ENCODE measurements at places on chromosomes 4 and X. TPM values are rescaled to one million over a fixed set of nuclear protein-coding genes. Genes with fewer than 3 reads are reported as not detected.
A peak's percentile ranks its signal among the peaks of the same experiment; 100 is the strongest.

Gene ZCCHC18
- total RNA-seq = 1.1 TPM

Gene SMAD1
- 30.4 TPM for total RNA-seq

Gene LEF1
- 7.7 TPM for total RNA-seq

Gene XAGE2
- not detected for total RNA-seq

Gene DKK2
- total RNA-seq = not detected

Gene GAGE1
- total RNA-seq = not detected

Gene TMSB15A
- total RNA-seq = 0.29 TPM

GRCh38 chr4:141636082-141636770 lies at the start of gene IL15:
Gene IL15 (plus strand): TSS chr4:141636583. CDS start chr4:141719465, 82,882 bp downstream.
- DNase-seq = peak; percentile 39

- DNase-seq = no peak
Measured at GRCh38 chrX:68985135-68985755, 156.4 kb downstream of the EFNB1 start.

DNA sequence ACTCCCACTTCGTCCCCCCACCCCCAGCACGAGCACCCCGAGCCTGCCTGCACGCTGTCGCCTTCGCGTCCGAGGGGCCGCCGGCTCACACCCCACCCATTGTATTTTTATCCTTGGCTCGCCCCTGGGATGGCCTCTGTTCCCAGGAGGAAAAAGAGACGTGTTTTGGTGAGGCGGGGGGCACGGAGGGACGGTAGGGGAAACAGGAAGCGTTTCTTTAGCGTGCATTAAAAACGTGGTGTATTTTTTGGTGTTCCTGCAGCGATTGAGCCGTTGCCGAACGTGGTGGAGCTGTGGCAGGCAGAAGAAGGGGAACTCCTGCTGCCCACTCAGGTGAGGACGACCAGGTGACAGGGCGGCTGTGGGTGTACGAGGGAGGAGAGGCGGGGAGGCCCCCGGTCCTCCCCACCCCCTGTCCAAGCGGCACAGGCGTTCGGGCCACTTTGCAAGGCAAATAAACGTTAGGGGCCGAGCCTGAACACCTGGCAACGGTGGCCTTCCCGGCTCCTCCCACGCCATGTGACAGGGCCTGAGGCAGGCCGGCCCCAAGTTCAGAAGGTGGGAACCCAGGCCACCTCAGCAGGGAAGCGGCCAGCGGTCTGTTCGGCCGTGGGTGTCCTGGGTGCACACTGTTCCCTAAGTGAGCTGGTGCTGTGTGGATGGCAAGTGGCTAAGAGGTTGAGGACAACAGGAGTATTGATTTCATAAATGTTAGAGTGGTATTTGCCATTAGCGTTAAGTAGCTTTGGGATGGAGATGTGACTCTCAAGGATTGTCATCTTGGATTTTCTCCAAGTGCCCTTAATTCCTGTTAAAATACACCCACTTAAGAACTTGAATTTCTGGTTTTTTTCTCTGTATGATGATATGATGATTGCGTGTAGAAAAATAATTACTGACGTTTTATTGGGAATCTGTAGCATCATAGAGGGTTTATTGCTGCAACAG lies 1.1 kb downstream of the TMEM131L start:
- DNase-seq = peak; percentile 83

DNA sequence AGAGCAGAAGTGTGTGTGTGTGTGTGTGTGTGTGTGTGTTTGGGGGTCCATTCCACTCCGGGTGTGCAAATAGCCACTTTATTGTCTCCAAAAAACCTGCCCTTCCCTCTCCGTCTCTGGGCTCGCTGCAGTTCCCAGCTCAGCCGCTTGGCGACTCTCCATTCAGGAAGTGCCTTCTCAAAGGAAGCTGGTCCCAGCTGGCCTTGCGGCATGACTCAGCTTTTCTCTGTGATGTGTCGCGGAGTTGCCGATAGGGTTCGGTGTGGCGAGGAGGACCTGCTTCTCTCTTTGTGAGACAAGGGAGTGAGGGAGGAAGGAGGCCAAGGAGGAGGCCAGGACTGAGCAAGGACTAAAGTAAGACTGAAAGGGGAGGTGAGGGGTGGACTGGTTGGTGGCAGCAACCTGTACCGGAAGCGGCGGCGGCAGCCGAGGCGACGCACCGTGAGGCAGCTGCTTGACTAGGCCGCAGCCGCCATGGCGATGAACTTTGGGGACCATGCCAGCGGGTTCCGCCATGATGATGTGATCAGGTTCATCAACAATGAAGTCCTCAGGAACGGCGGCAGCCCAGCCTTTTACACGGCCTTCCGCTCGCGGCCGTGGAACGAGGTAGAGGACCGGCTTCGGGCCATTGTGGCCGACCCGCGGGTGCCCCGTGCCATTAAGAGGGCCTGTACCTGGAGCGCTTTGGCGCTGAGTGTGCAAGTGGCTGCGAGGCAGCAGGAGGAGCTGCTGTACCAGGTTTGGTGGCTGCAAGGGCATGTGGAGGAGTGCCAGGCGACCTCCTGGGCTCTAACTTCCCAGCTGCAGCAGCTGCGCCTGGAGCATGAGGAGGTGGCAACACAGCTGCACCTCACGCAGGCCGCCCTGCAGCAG lies at the start of gene TEX13C:
TEX13C (plus strand) TSS at position 226 of the 876 bp plus-strand sequence; CDS start at position 475, 249 bp downstream.
- DNase-seq = no peak

- DNase-seq = no peak
Measured at GRCh38 chr4:68951806-68952585, 392 bp upstream of the UGT2A3 start.

- no peak for DNase-seq
Measured at GRCh38 chr4:20084488-20084887, 167.2 kb upstream of the SLIT2 start.

DNA sequence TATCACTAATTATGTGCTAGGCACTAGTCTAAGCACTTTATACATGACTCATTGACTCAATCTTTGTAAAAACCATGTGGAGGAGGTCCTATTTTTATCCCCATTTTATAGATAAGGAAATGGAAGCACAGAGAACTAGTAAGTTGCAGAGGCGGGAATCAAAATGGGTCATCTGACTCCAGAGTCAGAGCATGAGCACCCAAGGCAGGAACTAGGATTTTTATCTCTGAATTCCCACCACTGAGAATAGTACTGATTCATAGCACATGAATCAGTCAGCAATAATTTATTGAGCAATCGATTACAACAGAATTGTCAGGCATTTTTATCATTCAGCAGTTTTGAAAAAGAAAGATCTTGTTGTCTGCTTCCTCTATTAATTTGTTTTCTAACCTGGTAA lies 19.3 kb downstream of the SCARB2 start:
- peak; percentile 92 for DNase-seq

- no peak for DNase-seq
Measured at GRCh38 chr4:138223231-138223910, 18.8 kb downstream of the SLC7A11 start.

- DNase-seq = peak; percentile 35
Measured at GRCh38 chr4:75142382-75142781, 209.5 kb downstream of the PARM1 start.

DNA sequence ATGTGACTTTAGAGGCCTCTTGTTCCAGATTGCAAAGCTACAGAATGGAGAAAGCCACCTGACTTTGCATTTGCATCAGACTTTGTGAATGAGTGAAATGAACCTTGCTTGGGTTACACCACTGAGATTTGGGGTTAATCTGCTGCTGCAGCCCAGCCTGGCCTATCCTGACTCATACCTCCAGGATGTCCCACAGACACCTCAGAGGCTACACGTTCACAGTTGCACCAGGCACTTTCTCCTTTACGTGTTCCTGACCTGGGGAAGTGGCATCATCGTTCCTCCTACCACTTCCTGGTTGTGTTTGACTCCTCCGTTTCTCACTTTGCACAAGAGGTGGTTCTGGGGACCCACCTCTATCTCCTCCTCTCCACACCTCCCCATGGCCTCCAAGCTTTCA lies 9.2 kb upstream of the SORCS2 start:
- peak; percentile 85 for DNase-seq

DNA sequence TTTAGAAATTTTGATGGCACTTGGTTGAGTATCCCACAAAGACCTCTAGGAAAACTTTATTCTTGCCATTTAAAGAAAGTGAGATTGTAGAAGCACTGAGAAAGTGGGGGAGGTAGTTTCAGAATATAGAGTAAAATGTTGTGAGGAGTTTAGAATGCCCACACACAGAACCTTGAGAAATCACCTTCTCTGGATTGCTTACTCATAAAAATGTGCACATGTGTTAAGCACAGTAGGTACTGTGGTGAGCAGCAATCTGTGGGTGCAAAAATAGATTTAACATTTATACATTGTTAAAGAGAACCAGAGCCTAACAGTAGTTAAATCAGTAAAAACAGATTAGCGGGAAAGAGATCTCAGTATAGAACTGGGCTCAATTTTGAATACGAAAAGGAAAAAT lies 201.2 kb upstream of the NWD2 start:
- DNase-seq = no peak

Measured in osteoblast (primary cell).